Naive thymus-derived CD4-positive, alpha-beta T cell (primary cell): ENCODE measurements at places on chromosomes 3 and 15. TPM values are rescaled to one million over a fixed set of nuclear protein-coding genes. Genes with fewer than 3 reads are reported as not detected.

ARL14 gene
- total RNA-seq, result not detected in 2 replicates

EXD1 gene
- not detected for total RNA-seq

MESP2 gene
- not detected for total RNA-seq

TNIK gene
- 66.3 TPM for total RNA-seq

IL17RE gene
- total RNA-seq, result 2.2 TPM

LRTM1 gene
- total RNA-seq, result not detected

CCR2 gene
- total RNA-seq, result 15.8 TPM

RLBP1 gene
- not detected in 2 replicates for total RNA-seq

FOXP1 gene
- total RNA-seq, result 444 TPM

RASL12 gene
- not detected for total RNA-seq

GATA2 gene
- total RNA-seq, result 14.0 TPM

CPA3 gene
- total RNA-seq, result 9.9 TPM

ECT2 gene
- 1.9 TPM for total RNA-seq

RGMA gene
- not detected for total RNA-seq

LRRIQ4 gene
- not detected for total RNA-seq

MESP1 gene
- 0.50 TPM for total RNA-seq

ILDR1 gene
- not detected for total RNA-seq

GP5 gene
- total RNA-seq, result 9.6 TPM

GPR149 gene
- total RNA-seq, result not detected in 2 replicates

SACM1L gene
- 83.0 TPM for total RNA-seq

NSUN3 gene
- 21.7 TPM for total RNA-seq

WDR93 gene
- not detected for total RNA-seq

SNTN gene
- not detected for total RNA-seq

EFHB gene
- total RNA-seq, result 1.4 TPM

TAGLN3 gene
- total RNA-seq, result not detected
